ENCODE measurements at places on chromosomes 2 and 18.

GRCh38 chr18:79933765-79934164 lies 17.7 kb downstream of the SLC66A2 start:
- DNase-seq: no peak

GRCh38 chr2:217127744-217128143 lies 267.9 kb upstream of the TNP1 start:
- DNase-seq: no peak

- no peak for DNase-seq
Measured at GRCh38 chr2:173353556-173353955, 1.1 kb upstream of the CDCA7 start.

GRCh38 chr18:48994044-48994651 lies 43.4 kb upstream of the SMAD7 start:
- DNase-seq: peak; percentile 92

DNA sequence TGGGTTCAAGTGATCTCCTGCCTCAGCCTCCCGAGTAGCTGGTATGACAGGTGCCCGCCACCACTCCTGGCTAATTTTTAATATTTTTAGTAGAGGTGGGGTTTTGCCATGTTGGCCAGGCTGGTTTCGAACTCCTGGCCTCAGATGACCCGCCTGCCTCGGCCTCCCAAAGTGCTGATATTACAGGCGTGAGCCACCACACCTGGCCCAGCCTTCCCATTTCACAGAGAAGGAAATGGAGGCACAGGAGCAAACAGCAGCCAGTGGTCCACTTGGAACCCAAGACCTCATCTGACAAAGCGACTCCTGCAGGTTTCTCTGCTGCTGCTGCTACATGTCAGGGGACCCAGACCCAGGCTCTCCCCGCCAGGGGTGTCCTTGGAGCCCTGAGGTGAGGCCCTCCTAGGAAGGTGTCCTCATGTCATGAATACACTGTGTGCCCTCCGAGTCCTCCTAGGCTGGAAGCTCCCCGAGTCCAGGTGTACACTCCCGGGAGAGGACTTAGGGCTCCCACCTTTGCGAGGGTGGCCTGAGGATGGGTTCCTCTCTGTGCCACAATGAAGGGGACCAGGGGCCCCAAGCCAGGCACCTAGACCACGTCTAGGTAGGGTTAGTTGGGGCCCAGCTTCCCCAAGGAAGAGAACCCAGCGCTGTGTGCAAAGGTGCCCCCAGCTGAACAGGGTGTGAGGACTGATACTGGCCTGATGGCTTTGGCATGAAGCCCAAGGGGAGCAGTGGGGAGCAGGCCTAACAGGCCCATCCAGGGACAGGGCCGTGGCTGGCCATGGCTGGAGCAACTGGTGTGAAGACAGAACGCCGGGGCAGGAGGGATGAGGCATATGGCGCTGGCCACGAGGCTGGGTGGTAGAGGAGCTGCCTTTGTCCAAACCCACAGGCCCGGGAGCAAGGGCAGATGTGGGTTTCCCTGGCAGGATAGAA lies 56.1 kb downstream of the HS6ST1 start:
- DNase-seq: no peak

DNA sequence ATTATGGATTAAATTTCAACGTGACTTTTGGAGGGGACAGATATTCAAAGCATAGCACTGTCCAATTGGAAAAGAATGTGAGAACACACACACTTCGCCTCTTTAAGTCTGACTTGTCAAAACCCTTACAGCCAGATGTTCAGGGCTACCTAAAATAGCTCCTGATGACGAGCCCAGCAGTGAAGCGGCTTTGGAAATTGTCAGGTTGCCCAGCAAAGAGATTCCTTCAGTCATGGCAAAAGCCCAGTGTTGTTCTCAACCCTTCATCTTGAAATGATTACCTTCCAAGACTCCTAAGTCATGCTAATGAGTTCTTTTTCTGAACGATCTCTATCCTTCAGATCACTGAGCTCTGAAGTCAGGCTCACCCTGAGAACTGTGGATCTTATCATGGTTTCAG lies 436.6 kb downstream of the LRATD1 start:
- peak; percentile 25 for DNase-seq

Measured in stromal cell of bone marrow (primary cell).